ENCODE measurements at places on chromosomes 11 and 22. TPM values are rescaled to one million over a fixed set of nuclear protein-coding genes. Genes with fewer than 3 reads are reported as not detected.

FOLH1 gene
- 17.9 TPM for total RNA-seq

GRM5 gene
- not detected for total RNA-seq

- DNase-seq, result no peak
Measured at GRCh38 chr22:30238661-30239487, 7.7 kb downstream of the LIF start.

DNA sequence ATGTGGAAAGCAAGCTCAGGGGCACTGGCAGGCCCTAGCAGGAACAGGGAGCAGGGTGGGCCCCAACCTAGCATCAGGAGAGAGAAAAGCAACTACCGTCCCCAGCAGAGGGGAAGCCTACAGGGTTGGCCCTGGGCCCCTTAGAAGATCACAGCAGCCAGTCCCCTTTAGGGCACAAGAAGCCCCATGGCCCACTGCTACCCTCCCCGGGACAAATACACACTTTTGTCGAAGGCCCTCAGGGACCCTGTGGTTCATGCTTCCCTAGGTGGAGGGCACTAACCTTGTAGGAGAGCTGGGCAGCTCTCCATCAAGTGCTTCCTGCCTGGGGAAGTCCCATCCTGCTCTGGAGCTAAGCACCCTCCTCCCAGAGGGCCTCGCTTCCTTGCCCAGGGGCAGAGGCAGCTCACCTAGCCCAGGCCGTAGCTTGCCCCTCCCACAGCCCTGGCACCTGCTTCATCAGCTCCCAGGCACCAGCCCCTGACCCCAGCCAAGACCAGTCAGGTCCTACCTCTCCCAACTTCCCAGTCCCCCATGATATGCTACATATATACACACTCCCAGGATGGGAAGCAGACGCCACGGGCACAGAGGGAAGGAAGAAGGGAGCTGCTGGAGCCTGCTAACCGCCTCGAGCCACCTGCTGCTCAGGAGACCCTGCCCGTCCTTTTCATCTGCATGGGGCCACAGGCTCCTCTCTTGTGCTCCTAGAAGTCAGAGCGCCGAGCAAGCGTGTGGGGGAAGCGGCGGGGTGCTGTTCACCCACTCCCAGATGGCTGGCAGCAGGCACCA, 20.1 kb downstream of the SUN2 start:
- DNase-seq, result peak; percentile 56

OR51E2 gene
- total RNA-seq, result not detected

CELSR1 gene
- total RNA-seq, result 8.4 TPM

PKDREJ gene
- total RNA-seq, result 0.05 TPM

- DNase-seq, result no peak
Measured at GRCh38 chr22:48088926-48089536, 1326.6 kb downstream of the TBC1D22A start.

GRCh38 chr11:2263724-2264360, 6.5 kb downstream of the ASCL2 start:
- DNase-seq, result no peak

DNA sequence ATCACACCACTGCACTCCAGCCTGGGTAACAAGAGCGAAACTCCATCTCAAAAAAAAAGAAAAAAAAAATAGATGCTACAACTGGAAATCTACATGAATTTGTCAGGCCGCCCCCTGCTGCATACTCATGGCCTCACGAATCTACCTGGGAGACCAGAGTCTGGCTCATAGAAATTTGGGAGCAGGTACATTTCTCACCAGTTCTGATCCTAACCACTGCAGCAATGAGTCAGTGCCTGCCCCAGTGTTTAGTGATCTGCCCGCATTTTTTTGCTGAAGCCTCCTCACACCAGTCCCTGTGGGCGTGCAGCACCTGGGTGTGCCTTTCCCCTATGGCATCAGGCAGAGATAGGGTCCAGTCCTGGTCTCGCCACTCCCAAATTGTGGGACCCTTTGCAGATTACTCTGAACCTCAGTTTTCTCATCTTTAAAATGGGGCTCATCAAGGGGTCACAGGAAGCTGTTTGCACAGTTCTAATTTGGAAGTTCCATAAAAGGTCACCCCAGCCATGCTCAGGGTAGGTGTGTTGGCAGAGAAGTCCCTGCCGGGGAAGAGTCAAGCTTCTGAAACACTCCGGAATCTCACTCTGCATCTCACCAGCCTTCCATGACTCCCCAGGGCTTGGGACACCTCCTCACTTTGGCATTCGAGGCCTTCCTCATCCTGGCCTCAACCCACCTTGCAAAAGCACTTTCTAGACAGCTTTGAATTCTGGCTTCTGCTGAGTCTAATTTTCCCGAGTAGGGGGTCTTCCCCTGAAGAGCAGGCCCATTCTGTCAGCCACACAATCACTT, 39.3 kb upstream of the LINC01488 start:
- DNase-seq, result no peak
